ENCODE measurements at places on chromosomes 1 and 21.
A peak's percentile ranks its signal among the peaks of the same experiment; 100 is the strongest.

DNA sequence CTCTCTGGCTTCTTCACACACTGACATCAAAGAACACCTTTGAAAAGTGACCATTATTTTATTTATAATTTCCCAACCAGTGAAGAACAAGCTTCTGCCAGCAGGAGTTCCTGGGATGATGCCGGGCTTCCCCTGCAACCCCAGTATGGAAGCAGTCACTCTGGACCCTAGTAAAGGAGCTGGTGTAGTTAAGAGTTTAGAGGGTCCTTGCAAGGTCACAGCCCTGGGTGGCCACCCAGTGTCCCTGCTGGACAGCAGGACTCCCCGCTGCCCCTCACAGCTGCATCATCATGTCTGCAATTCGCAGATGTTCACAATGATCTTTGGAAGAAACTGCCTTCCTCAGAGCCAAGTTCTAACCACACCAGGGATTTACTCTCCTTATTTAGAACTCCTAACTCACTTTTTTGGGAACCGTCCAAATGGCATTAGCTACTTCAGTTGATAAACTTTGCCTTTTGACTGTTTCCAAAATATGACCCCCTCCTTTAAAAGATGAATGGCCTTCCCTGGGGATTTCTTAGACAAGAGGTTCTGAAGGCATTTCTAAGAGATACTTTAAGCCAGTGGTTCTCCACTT is 90.6 kb downstream of the HIVEP3 start:
- no peaks in the 10 kb centered on the region for H3K36me3 ChIP-seq
- peaks cover 1% of the 10 kb centered on the region for H3K4me1 ChIP-seq
- no peaks in the 10 kb centered on the region for H3K27me3 ChIP-seq
- DNase-seq: no peak

DNA sequence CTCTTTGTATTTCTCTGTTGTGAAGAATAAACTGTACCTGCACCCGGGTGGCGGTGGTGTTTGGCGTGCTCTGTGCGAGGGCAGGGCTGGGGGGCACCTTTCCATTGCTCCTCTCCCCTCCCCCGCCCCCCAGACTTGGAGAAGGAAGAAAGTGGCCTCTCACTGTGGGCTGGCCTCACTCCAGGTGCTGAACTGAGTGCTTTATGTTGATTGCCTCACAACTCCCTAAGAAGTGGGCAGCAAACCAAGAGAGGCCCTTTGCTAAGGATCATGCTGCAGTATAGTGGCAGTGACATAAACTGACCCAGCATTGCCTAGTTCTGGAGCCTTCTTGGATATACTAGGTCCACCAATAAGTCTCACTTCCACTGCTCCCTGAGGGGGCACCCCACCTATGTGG is 20.2 kb downstream of the A3GALT2 start:
- DNase-seq: peak; percentile 79
- no peaks in the 10 kb centered on the region for H3K36me3 ChIP-seq
- H3K27ac ChIP-seq: no peak overlapping the region
- H3K4me1 ChIP-seq: no peaks in the 10 kb centered on the region
- H3K4me3 ChIP-seq: no peak overlapping the region

DNA sequence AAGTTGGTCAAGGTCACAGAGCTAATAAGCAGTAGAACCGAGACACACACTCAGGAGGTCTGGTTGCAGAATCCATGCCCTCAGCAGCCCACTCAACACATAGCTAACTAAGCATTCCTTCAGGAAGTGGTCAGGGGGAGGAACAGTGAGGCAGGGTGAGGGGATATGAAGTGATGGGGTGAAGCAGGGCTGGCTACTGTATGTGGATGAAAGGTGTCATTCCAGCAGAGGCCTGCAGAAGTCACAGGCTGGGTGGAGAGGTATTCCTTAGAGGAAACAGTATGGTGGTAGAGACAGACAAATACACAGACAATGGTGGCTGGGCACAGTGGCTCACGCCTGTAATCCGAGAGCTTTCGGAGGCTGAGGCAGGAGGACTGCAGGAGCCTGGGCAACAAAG is 14.1 kb downstream of the TMCO4 start:
- no peak overlapping the region for H3K4me3 ChIP-seq
- H3K27ac ChIP-seq: no peak overlapping the region
- no peaks in the 10 kb centered on the region for H3K27me3 ChIP-seq
- no peaks in the 10 kb centered on the region for H3K4me1 ChIP-seq

DNA sequence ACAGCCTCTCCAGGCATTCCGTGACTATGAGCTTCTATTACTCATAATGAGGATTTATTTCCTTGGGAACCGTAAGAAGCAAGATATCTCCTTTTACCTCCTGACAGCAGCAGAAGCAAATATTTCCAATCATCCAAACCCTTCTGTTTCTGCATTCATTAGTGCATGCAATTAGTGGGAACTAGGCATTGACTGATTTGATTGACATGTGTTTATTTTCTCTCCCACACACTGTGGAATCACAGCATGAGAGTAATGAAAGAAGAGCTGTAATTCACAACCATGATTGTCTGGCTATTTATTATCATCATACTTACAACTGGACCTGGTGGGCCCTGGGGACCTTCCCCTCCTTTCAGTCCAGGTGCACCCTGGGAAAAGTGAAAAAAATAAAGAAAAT is 146.8 kb downstream of the COL11A1 start:
- H3K36me3 ChIP-seq: no peaks in the 10 kb centered on the region
- no peak for DNase-seq
- H3K27me3 ChIP-seq: no peaks in the 10 kb centered on the region
- no peak overlapping the region for H3K4me3 ChIP-seq
- H3K27ac ChIP-seq: no peak overlapping the region
- no peaks in the 10 kb centered on the region for H3K4me1 ChIP-seq

DNA sequence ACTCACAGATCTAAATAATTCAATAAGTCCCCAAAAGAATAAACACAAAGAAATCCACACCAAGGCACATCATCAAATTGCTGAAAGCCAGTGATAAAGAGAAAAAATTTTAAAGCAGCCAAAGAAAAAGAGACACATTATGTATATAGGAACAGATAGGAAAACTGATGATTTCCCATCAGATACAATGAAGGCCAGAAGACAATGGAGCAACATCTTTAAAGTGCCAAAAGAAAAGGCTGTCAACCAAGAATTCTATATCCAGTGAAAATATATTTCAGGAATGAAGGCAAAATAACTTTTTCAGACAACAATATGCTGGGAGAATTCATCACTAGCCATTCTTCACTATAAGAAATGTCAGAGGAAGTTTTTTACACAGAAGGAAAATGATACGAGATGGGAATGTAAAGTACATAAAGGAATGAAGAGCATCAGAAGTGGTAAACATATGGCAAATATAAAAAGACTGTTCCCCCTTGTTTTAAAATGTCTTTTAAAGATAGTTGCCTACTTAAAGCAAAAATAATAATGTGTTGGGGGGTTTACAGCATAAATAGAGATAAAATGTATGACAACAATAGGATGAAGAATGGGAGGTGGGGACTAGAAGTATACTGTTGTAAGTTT is 9.4 kb upstream of the MYOG start:
- no peaks in the 10 kb centered on the region for H3K27me3 ChIP-seq
- no peaks in the 10 kb centered on the region for H3K4me1 ChIP-seq
- no peak overlapping the region for H3K27ac ChIP-seq
- DNase-seq: no peak

All from ovary (tissue), 10 donors.